ENCODE measurements at places on chromosomes 4 and X.

DNA sequence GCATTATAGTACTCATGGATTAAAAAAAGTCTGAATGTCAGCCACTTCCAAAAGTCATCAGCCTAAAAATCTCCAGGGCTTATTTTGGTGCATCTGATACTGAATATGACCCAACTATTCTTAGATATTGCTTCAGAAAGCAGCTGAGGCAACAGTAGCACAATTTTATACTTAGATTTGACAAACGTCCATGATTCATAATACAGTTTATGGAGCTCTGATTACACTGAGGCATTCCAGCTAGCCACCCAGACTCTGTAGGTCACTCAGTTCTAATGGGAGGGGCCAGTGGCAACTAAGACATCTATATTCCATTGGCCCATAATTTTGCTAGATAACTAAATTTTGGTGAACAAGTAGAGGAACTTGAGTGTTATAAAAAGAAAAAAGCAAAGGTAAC is 10.3 kb downstream of the SPATA4 start:
- no peak for DNase-seq

DNA sequence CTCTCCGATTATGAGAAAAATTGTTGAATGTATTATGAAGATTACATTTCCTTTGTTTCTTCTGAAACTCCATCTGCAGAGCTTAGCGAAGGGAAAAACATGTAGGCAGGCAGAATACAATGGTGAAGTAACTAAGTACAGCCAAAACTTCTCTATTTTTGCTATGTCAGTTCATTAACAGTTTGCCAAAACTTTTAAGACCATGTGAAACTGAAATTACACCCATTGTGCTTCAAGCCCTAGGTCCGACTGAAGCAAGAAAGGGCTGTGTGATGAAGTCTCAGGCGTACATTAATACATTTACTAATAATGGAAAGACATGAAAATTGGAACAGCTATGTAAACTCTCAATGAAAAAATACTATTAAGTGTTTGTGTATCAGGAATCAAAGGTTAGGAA is 398.0 kb downstream of the MAPK10 start:
- DNase-seq: no peak

DNA sequence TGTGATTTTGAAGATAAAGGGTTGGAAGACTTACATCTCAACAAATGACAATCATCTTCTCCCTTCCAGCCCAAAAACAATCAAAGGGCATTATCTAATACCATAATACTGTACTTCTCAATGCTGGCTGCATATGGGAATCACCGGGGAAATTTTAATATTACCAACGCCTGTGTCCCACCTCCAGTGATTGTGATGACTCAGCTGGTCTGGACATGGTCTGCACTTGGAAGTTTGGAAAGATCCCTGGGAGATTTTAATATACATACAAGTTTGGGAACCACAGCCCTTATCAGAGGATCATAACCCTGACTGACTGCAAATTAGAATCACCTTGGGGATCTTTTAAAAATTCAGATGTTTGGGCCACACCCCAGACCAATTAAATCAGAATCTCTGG is 29.9 kb downstream of the ARL13A start:
- no peak for DNase-seq

DNA sequence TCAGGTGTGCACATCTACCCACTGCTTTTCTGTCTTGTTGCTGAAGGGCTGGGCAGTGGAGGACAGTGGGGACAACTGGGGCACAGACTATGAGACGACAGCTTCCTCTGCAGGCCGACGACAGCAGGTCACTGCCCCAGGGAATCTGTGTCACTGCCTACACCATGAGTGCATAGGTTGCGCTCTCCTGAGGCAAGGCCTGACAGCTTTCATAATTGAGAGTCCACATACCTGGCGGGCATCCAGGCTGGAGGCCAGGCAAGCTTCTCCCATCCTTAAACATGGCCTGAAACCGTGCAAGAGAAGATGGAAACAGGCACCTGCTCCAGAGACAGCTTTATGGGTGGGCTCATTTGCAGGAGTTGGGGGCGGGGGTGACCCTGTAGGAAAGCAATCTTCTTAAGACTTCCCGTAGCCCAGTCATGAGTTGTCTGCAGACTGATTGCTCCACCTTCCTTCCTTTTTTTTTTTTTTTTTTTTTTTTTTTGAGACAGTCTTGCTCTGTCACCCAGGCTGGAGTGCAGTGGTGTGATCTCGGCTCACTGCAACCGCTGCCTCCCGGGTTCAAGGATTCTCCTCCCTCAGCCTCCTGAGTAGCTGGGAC is 2.9 kb downstream of the ANOS1 start:
- DNase-seq: no peak

GRCh38 chr4:145822581-145822980 is 116.0 kb downstream of the ZNF827 start:
- no peak for DNase-seq

DNA sequence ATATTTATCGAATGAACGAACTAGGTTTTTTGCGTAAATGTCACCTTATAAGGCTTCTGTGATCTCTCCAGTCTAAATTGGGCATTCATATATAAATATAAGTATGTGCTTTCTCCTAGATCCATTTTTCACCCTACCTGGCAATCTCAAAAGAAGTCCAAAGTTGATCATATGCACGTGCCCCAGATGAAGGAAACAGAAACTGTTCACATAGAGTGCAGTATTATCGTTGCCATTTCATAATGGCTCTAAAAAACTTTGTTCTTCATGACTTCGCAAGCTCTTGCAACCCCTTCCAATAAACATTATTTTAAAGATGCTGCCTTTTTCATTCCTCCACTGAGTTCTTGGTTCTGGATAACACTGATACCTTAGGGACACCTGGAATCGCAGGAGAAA is 708 bp downstream of the INTS12 start:
- peak; percentile 15 for DNase-seq

DNA sequence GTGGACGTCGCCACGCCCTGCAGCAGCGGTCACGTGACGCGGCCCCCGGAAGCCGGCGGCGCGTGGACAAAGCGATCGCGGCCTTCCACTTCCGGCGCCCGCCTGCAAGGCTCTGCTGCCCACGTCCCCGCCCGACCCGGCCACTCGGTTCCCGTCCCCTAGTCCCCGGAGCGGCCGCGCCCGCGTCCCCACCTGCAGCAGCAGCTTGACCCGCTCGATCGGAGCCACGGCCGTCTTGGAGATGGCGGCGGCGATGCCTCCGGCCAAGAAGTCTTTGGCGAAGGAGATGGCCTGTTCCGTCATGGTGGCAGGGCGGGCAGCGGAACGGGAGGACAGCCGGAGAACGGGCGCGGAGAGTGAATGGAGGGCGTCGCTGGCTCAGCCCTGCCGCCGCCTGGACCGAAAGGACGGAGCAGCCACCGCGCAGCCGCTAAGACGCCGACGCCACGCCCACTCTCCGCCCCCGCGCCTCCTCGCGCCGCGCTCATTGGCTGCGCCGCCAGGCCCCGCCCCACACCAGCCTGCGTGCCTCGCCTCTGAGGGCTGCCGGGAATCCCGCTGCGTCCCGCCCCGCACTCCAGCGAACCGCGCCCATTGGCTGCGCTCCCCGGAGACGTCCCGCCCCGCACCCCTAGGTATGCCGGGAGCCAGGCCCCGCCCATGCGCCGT is at the start of gene SLC25A6:
Gene SLC25A6 (minus strand): TSS at position 407 of the 669 bp plus-strand sequence. CDS start 104 bp downstream, at position 303.
- DNase-seq: peak; percentile 99

DNA sequence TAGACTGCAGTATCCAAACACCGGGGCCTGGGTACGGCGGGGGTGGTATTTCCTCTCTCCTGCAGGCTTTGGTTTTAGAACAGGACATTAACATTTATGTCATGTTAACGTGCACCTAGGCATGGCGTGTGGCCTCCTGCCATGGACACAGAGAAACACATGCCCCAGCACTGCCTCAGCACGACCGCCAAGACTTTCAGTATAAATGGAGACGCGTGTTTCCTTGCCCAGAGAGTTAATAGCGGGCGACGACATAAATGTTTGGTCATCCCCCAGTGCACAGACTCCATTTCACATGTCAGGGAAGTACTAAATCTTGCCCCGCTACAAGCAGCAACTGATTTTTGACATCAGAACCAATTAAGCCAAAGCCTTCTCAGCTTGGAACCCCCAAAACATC is 737.9 kb downstream of the RAB28 start:
- DNase-seq: no peak

DNA sequence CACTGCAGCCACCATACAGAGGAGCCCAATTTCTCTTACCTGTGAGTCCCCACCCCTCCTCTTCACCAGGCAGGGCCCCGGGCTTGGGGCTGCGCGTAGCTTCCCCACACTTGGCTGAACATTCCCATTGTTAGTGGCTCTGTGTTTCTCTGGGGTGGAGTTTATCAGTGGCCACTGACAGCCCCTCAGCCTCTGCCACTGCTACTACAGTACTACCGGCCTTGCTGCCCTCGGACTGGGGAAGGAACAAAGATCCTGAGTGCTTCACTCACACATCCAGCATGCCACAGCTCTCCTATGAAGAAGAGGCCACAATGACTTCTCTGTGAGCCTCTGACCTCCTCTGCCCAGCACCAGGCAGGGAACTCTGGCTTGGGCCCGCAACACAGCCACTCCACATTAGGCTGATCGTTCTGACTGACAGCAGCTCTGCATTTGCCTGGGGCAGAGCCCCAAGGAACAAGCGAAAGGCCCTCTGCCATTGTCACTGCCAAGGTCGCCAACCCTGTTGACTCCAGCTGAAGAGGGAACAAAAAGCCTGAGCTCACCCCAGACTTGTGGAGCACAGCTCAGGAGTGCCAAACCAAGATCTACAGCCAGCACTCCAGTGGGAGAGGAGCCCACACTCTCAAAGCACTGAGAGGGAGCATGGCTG is 24.0 kb downstream of the ABCB7 start:
- DNase-seq: no peak

GRCh38 chr4:76515975-76516843 is 81.2 kb downstream of the SHROOM3 start:
- no peak for DNase-seq

GRCh38 chrX:24069877-24070276 is 15.1 kb downstream of the EIF2S3 start:
- no peak for DNase-seq

GRCh38 chr4:6267573-6267972 is 2.1 kb upstream of the WFS1 start:
- no peak for DNase-seq

DNA sequence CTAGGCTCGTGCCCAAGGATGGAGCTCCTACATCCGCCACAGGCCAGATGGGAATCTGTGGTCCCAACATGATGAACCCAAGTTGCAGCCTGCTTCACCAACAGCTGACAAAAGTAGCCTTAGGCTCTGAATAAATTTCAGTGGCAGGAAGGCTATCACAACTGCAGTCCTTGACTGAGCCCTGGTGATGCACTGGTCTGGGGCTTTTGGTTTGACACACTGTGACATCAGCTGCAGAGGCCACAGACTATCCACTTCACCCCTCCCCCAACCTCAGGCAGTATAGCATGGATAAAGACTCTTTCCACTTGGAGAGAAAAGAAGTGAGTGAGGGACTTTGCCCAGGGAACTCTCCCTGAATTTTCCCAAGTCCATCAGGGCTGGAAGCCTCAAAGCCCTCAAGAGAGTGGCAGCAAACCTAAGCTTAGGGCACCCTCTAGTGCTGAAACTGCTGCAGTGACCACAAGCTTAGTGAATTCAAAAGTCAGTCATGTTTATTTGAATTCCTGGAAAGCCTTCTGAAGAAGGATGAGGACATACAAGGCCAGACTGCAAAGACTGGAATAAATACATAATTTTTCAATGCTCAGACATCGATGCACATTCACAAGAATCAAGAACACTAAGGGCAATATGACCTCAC is 135.0 kb upstream of the TENT5D start:
- DNase-seq: no peak

DNA sequence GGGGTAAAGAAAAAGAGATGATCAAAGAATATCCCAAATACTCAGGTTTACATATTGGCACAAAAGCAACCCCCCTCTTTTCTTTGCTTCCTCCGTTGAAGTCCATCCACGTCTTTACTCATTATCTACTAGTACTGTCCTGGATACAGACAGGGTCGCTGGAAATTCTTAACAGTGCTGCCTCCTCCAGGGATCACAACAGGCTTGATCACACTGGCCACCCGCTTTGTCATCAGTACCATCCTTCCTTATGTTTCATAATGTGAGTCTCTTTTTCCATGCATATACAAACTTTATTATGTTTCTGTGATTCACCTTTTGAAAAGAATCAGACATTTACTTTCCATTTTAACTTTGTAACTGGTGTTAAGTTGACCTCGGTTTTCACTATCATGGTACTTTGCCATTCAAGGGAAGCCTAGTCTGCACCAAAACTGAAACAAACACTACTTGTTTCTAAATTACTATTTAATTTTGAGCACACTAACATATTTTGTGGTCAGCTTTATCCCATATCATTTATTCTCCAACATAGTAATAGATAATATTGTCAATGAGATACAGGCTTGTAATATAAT is 387.5 kb upstream of the PPP1R2C start:
- DNase-seq: no peak

GRCh38 chr4:2789793-2790582 is 2.9 kb upstream of the SH3BP2 start:
- no peak for DNase-seq

DNA sequence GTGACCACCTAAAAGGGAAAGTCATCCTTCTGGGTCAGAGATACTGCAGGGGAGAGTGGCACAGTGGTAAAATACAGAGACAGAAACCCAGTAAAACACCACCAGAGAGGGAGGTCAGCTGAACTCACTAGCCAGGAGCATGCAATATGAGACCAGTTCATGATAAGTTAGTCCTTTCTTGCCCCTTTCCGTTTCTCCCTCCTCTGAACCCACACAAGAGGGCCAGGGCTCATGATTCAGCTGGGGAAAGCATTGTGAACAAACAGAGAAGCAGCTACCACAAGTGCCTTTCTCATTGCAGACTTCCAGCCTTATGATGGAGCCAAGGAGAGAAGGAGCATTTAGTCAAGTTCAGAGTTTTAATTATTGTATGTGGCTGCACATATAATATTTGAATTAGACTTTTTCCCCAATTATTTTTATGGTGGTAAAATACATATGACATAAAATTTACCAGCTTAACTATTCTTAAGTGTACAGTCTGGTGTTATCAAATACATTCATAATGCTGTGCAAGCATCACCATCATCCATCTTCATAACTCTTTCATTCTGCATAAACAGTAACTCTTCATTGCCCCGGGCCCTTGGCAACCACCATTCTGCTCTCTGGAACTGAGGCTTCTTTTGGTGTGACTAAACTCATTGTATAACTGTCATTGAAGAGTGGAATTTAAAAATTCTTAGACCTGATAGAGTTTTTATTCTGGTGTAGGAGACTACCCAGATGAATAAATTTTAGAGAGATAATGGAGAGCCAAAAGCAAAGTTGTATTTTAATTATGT is 114.6 kb downstream of the DDIT4L start:
- DNase-seq: no peak

Measured in CD4-positive, alpha-beta T cell treated with Interleukin-4 for 1 hour (primary cell).